Smooth muscle cell of the umbilical artery (primary cell): ENCODE measurements at places on chromosomes 2 and 18. TPM values are rescaled to one million over a fixed set of nuclear protein-coding genes. Genes with fewer than 3 reads are reported as not detected.

The GAD1 gene
- total RNA-seq: not detected in 2 replicates

The UGT1A3 gene
- not detected in 2 replicates for total RNA-seq

The CCDC68 gene
- 5.0 and 6.2 TPM in 2 replicates for total RNA-seq

The TM4SF20 gene
- not detected in 2 replicates for total RNA-seq

The HADHB gene
- 95.0 and 113 TPM in 2 replicates for total RNA-seq

The PRKAG3 gene
- total RNA-seq: not detected in 2 replicates

The GALR1 gene
- not detected in 2 replicates for total RNA-seq

The TOGARAM2 gene
- total RNA-seq: 0.09 TPM in 1 of 2 replicates, not detected in the other

The RTP5 gene
- not detected in 2 replicates for total RNA-seq

The EMILIN1 gene
- total RNA-seq: 394 and 462 TPM in 2 replicates

The LYPD1 gene
- total RNA-seq: 29.3 and 39.2 TPM in 2 replicates

The NDUFB3 gene
- total RNA-seq: 50.7 and 81.4 TPM in 2 replicates
